ENCODE measurements at places on chromosomes 7 and 10. TPM values are rescaled to one million over a fixed set of nuclear protein-coding genes. Genes with fewer than 3 reads are reported as not detected.
A peak's percentile ranks its signal among the peaks of the same experiment; 100 is the strongest.

GRCh38 chr7:17773289-17773626, 167.0 kb downstream of the SNX13 start:
- H3K4me3 ChIP-seq, result no peak overlapping the region
- no peaks in the 10 kb centered on the region for H3K4me1 ChIP-seq
- H3K27ac ChIP-seq, result no peak overlapping the region
- DNase-seq, result no peak
- no peaks in the 10 kb centered on the region for H3K36me3 ChIP-seq

DNA sequence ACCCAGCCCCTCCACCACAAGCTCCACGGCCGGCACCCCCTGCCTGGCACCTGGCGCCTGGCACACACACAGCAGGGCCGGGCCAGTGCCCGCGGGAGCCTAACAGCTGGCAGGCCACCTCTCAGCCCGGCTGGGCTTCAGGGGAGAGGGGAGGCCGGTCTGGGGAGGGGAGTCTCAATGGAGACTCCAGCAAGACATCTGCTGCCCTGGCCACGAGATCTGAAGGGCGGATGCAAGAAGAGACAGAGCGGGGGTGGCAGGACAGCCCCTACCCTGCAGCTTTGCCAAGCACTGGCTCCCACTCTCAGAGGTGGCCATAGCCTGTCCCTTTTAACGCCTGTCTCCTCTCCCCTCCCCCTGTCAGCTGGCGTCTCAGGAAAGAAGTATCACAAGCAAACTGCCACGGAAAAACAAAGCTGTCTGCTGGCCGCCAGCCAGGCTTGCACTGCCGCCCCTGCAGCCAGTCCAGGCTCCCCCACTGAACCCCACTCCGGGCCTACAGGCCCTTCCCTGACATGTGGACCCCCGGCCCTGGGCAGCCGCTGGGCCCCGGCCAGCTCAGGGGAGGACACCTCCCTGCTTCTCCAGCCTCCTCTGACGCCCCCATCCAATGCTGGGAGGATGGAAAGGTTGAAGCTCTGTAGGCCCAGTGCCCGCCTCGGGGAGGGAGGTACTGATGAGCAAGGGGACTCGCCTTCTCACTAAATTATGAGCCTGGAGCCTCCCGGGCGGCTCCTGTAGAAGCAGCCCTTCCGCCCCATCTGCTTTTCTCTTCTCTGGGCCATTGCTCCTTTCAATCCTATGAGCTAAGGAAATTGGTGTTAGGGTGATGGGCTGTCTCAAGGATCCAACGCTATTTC, 178.4 kb downstream of the ARHGAP12 start:
- H3K27me3 ChIP-seq, result no peaks in the 10 kb centered on the region
- peak overlapping the region; percentile 78 for H3K27ac ChIP-seq

DNA sequence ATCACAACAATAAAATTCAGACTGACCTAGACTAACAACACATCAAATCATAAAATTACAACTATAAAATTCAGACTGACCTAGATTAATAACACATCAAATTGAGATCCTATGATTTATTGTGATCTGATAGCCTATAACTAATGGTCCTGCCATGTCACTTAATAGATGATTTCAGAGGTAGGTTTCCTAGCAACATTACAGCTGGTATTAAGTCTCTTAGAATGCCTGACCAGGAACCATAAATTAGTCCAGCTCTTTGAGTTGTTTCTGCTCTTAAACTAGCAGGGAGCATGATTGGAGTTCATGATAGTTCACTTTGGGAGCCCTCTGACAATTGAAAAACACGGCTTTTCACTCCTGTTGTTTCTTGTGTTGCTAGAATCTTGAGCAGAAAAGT, 318.9 kb downstream of the BMPER start:
- DNase-seq, result no peak
- H3K4me1 ChIP-seq, result no peaks in the 10 kb centered on the region
- no peaks in the 10 kb centered on the region for H3K27me3 ChIP-seq
- no peak overlapping the region for H3K4me3 ChIP-seq
- no peak overlapping the region for H3K27ac ChIP-seq

DNA sequence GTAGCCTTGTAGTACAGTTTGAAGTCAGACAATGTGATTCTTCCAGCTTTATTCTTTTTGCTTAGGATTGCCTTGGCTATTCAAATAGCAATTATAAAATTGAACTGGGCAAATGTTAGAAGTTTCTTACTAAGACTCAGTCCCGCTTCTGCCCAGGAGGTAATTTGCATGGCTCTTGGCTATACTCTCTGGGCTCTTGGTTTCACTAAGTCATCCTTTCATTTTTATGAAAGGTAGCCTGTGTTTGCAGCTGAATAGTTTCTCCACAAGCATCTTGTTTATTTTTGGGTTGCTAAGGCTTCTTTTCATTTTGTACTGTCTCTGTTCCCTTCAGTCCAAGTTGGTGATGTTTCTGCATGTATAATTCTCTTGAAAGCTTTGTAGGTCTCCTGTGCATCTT, 340.6 kb downstream of the SH2D4B start:
- no peaks in the 10 kb centered on the region for H3K36me3 ChIP-seq
- no peak for DNase-seq
- no peak overlapping the region for H3K4me3 ChIP-seq
- H3K27me3 ChIP-seq, result no peaks in the 10 kb centered on the region
- H3K4me1 ChIP-seq, result no peaks in the 10 kb centered on the region
- no peak overlapping the region for H3K27ac ChIP-seq

GRCh38 chr10:1591742-1592141, 145.6 kb downstream of the ADARB2 start:
- no peaks in the 10 kb centered on the region for H3K4me1 ChIP-seq
- no peak overlapping the region for H3K27ac ChIP-seq
- H3K27me3 ChIP-seq, result no peaks in the 10 kb centered on the region
- no peak overlapping the region for H3K4me3 ChIP-seq
- peak; percentile 37 for DNase-seq

- H3K27me3 ChIP-seq, result no peaks in the 10 kb centered on the region
- DNase-seq, result no peak
- peaks cover 8% of the 10 kb centered on the region for H3K4me1 ChIP-seq
- H3K4me3 ChIP-seq, result no peak overlapping the region
Observed at GRCh38 chr7:130444751-130445407, 4.1 kb upstream of the CEP41 start.

DNA sequence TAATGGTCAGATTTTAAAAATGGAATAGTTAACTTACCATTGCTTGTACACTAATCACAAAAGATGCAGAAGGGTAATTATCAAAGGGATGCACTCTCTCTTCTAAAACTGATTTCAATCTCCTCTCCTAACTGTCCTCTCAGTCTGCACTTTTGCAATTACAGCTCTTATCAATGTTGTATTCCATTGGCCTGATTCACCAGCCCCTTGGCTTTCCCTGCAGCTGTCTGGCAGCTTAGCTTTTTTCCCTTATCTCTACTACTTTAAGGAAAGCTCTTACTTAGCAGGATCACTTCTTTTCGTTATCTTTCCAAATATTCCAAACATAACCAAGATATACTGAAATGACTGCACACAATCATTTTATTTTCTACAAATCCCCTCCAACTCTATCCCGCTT, 448.8 kb downstream of the GRM8 start:
- H3K36me3 ChIP-seq, result no peaks in the 10 kb centered on the region
- H3K4me3 ChIP-seq, result no peak overlapping the region
- H3K4me1 ChIP-seq, result no peaks in the 10 kb centered on the region
- no peak overlapping the region for H3K27ac ChIP-seq
- no peak for DNase-seq

GRCh38 chr7:101882595-101883564, 65.5 kb downstream of the CUX1 start:
- no peak overlapping the region for H3K4me3 ChIP-seq
- H3K4me1 ChIP-seq, result peaks cover 21% of the 10 kb centered on the region
- no peaks in the 10 kb centered on the region for H3K27me3 ChIP-seq
- peak overlapping the region; percentile 80 for H3K27ac ChIP-seq
- no peaks in the 10 kb centered on the region for H3K36me3 ChIP-seq

DNA sequence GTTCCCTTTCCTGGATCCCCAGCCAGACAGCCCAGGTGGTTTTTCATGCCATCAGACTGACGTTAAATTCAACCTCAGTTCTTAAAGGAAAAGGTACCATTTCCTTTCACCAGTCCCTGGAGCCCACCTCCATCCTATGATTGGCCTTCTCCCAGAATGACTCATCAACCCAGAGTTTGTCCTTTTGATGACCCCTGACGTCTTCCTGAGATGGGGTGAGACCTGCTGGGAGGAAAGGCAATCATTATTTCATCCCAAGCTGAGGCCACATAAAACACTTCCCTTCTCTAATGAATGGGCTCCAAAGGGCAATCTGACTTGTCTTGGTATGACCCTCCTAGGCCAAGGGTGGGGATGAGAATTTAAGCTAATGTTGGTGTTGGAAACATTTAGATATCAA, 750.7 kb downstream of the SUGCT start:
- no peaks in the 10 kb centered on the region for H3K4me1 ChIP-seq
- no peak overlapping the region for H3K4me3 ChIP-seq
- no peaks in the 10 kb centered on the region for H3K27me3 ChIP-seq
- H3K36me3 ChIP-seq, result no peaks in the 10 kb centered on the region
- no peak overlapping the region for H3K27ac ChIP-seq
- DNase-seq, result no peak

DNA sequence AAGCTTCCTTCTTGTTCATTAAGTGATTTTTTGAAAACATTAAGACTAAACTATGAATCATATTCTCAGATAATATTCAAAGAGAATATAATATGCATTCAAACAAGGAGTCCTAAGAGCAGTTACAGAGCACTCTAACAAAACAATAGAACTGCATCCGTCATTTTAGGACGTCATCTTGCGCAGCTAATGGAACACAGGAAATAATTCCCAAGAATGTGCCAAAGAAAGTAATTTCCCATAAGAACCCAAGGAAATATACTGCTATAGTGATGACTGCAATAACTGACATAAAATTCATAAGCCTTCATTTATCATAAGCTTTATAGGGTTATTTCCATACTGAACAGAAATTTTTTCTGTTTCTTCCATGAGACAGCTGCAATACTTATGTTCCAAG, 28.3 kb upstream of the CASD1 start:
- H3K27ac ChIP-seq, result no peak overlapping the region
- H3K4me3 ChIP-seq, result no peak overlapping the region
- peaks cover 8% of the 10 kb centered on the region for H3K4me1 ChIP-seq
- no peak for DNase-seq
- no peaks in the 10 kb centered on the region for H3K36me3 ChIP-seq

DNA sequence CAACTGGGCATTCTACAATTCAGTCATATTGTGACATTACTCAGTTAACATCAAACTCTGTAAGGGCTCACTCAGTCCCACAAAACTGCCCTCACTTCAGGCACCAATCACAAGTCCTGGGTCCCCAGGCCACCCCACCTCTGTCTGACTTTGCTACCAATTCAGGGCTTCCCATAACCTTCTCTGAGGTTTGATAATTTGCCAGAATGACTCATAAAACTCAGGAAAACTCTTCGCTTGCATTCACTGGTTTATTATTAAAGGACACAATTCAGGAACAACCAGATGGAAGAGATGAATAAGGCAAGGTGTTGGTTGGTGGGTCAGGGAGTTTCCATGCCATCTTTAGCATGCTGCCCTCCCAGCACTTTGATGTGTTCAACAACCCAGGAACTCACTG, 41.3 kb downstream of the AVL9 start:
- no peak overlapping the region for H3K27ac ChIP-seq
- H3K27me3 ChIP-seq, result no peaks in the 10 kb centered on the region
- DNase-seq, result no peak
- H3K4me1 ChIP-seq, result peaks cover 12% of the 10 kb centered on the region
- no peaks in the 10 kb centered on the region for H3K36me3 ChIP-seq
- no peak overlapping the region for H3K4me3 ChIP-seq

DNA sequence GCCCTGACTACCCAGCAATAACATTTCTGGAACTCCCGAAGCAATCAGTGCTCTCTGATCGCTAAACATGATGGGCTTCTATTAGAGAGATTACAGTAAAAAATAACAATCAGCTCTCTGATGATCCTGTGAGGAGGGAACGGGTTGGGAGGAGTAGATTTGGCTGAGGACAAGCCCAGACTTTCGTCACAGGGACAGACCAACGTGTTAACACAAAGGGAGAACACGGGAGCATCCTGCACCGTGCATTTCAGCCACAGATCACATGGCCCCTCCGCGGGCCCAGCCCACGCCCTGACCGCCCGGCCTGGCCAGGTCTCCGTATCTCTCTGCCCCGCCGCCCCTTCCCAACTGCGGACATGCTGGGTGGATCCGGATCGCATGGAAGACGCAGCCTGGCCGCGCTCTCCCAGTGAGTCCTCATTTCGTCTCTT, 95.0 kb upstream of the AGBL3 start:
- H3K27me3 ChIP-seq, result no peaks in the 10 kb centered on the region
- DNase-seq, result peak; percentile 42
- peaks cover 5% of the 10 kb centered on the region for H3K4me1 ChIP-seq
- H3K27ac ChIP-seq, result peak overlapping the region; percentile 44

DNA sequence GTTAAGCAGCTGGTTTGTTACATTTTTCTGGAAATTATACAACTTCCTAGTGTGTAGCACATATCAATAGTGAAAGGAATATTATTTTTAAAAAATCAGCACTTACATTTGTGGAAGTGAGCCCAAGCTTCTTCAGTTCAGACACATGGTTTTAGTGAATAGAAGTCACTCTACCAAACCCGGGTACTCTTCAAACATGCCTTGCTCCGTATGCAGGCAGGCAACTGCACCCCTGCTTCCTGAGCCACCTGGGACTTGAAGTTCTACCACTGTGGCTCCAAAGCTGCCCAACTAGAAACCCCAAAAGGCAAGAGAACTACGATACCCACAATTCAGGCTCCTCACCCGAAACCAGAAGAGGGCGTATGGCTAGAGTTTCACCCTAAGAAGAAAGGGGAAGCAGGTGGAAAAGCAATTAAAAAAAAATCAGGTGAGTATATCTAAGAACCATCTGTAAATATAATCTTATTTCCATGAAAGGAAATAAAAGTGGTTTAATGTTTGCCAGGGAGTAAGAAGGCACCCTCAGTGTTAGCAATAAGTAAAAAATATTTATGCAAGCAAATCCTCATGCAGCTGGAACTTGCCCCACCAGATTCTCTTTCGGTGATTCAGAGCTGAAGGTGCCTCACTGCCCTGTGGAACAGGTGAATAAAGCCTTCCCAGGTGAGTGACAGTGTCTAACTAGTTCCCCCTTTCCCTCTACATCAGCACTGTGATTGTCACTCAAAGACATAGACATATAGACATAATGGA, at the start of gene MACC1:
Gene MACC1, minus strand, starts transcription at position 192 of the 756 bp plus-strand sequence. CDS start 55,522 bp downstream, outside the sequence.
- peak within 1 kb of the TSS; percentile 85 for H3K27ac ChIP-seq
- H3K36me3 ChIP-seq, result no peaks in the 10 kb centered on the region
- DNase-seq, result peak; percentile 64
- peaks cover 22% of the 10 kb centered on the region for H3K4me1 ChIP-seq

GRCh38 chr10:14601872-14602725, 172.6 kb downstream of the FAM107B start:
- H3K27me3 ChIP-seq, result no peaks in the 10 kb centered on the region
- no peak overlapping the region for H3K4me3 ChIP-seq
- no peak overlapping the region for H3K27ac ChIP-seq
- no peak for DNase-seq

GRCh38 chr7:90897961-90898469, 301.9 kb downstream of the CDK14 start:
- H3K4me1 ChIP-seq, result no peaks in the 10 kb centered on the region
- H3K36me3 ChIP-seq, result no peaks in the 10 kb centered on the region
- no peak overlapping the region for H3K27ac ChIP-seq
- H3K27me3 ChIP-seq, result no peaks in the 10 kb centered on the region
- no peak for DNase-seq
- H3K4me3 ChIP-seq, result no peak overlapping the region

The AMZ1 gene
- not detected for total RNA-seq

The ELFN1 gene
- total RNA-seq, result 0.20 TPM

The KCND2 gene
- 0.13 TPM for total RNA-seq

The CPVL gene
- total RNA-seq, result 21.2 TPM

The LIPK gene
- total RNA-seq, result not detected

The TAF3 gene
- total RNA-seq, result 5.8 TPM

The WDR86 gene
- total RNA-seq, result 0.28 TPM

The SP8 gene
- not detected for total RNA-seq

The SPDYE1 gene
- 0.09 TPM for total RNA-seq

The STK17A gene
- 9.9 TPM for total RNA-seq

The CPN1 gene
- not detected for total RNA-seq

Measured in pancreas (tissue), 10 donors.